ENCODE measurements at places on chromosomes 7 and 10.

DNA sequence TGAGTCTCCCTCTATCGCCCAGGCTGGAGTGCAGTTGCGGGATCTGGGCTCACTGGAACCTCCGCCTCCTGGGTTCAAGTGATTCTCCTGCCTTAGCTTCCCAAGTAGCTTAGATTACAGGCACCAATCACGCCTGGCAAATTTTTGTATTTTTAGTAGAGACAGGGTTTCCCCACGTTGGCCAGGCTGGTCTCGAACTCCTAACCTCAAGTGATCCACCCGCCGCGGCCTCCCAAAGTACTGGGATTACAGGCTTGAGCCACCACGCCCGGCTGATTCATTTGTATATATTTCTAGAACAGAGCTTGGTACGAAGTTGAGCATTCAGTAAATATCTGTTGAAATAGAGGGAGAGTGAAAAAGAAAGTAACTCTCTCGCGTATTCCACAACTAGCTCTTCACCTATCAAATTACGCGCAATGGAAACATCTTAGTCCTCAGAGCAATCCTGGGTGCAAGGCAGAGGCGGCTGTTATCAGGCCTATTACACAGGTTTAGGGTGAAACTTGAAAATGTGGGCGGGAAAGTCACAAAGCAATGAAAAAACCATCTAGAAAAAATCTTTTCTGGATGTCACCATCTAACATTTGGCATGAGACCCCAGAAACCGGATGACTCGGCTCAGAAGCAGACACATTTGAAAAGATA is 707 bp upstream of the GHITM start:
- no peak for DNase-seq

DNA sequence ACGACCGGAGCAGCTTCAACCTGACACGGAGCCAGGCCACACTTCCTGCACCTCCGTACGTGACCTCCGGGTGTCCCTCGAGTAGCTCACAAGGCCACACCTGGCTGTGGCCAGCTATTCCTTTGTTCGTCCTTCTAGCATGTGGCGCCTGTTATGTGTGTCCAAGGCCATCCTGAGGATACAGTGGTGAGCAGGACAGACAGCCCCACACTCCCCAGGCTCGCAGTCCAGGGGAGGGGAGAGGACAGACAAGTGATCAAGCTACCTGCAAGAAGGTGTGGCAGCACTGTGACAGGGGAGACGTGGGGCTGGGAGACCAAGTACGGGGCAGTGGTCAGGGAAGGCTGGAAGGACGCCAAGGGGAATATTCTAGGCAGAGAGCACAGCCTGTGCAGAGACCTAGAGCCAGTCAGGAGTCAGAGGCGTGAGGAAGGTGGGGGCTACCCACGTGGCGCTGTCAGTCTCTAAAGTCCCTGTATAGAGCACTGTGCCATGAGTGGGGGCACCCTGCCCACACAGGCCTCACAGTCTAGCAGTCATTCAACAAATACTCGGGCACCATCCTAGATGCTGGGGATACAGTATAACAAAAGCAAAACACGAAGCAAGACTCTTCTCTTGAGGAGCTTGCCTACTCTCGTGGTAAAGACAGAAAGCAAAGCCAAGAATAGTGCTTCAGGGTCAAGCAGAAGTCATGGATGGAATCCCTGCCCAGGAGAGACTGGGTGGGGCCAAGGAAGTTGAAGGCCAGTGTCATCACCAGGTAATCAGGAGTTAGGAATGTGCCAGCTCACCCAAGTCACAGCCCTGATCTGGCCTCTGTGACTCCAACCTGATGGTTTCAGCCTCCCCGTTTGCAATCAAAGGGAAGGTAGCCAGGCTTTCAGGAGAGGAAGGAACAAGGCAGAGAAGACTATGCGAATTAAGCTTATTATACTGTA is 58.6 kb downstream of the PROSER2 start:
- DNase-seq: no peak

- no peak for DNase-seq
Observed at GRCh38 chr7:7671361-7671760, 30.8 kb downstream of the UMAD1 start.

GRCh38 chr10:116417821-116418220 is 9.8 kb upstream of the PNLIPRP3 start:
- DNase-seq: no peak

- no peak for DNase-seq
Observed at GRCh38 chr10:114181971-114182370, 2.8 kb downstream of the TDRD1 start.

- DNase-seq: no peak
Observed at GRCh38 chr10:29285624-29286051, 3.2 kb upstream of the LYZL1 start.

- DNase-seq: no peak
Observed at GRCh38 chr10:12782537-12782936, 219.0 kb downstream of the CCDC3 start.

DNA sequence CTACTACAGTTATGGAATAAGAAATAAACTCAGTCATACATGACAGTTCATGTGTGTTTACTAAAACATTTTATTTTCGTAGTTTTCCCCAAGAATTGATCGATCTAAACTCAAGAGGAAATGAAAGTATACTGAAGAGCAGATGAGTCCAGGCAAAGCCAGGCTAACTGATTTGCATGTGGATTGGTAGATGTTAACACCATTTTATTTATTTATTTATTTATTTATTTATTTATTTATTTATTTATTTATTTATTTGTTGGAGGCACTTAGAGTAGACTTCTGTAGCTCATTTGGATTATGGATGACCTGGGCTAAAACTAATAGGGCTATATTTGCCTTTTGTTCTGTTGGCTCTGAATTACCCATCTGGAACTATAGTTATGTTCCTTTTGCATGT is 68.5 kb upstream of the DKK1 start:
- no peak for DNase-seq

GRCh38 chr7:36686499-36686898 is 37.8 kb downstream of the AOAH start:
- DNase-seq: no peak

- no peak for DNase-seq
Observed at GRCh38 chr10:36670621-36671402, 454.6 kb upstream of the ANKRD30A start.

DNA sequence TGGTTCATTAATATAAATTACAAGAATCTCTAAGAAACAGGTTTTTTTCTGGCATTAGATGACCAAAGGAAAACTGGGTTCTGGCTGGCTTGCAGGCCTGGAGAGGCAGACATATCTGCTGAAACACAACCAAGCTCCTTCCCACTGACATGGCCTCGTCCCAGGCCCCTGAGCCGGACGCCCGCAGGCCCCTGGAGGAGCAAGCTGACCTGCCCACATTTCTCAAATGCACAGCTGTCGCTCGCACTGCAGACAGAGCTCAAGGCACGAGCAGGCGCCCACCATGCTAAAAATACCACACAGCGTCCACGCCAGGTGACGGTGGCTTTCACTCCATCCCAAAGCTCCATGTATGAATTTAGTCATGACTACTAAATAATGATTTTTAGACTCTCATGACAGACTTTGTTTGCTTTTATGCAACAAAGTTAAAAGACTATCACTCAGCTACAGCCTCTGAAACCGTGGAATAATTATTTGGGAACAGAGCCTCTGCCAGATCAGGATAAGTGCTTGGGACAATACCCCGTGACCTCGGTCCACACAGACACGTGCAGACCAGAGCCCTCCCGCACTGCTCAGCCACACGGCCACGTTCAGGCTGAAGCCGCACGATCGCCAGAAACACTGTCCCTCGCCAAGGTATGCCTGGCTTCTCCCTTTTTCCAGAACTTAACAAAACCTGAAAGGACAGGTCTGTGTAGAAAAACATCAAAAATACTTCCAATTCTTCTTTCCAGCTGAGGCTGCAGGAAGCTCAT is 71.1 kb downstream of the DIP2C start:
- DNase-seq: no peak

DNA sequence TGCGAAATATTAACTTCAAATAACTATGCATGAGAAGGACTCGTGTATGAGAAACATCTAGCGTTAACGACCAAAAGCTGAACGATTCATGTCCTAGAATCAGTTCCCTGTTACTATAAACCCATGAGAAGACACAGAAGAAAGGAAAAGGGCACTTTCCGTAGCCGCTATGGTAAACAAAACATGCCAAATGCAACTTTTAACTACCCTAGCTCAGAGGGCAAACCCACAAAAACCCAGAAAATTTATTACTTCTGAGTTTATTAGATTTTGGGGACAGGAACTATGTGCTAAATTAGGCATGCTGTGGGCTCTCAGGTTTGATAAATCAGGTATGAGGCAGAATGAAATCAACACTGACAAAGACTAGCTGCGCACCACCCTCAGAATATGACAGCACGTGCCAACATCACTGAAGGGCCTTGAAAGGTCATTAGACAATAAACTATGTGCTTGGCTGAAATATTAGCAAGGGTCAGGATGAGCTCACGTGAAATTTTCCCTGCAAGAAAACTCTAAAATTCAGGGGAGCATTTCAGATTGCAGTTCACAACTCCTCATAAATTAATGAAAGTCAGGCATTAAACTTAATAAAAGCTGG is 102.6 kb downstream of the GLI3 start:
- no peak for DNase-seq

DNA sequence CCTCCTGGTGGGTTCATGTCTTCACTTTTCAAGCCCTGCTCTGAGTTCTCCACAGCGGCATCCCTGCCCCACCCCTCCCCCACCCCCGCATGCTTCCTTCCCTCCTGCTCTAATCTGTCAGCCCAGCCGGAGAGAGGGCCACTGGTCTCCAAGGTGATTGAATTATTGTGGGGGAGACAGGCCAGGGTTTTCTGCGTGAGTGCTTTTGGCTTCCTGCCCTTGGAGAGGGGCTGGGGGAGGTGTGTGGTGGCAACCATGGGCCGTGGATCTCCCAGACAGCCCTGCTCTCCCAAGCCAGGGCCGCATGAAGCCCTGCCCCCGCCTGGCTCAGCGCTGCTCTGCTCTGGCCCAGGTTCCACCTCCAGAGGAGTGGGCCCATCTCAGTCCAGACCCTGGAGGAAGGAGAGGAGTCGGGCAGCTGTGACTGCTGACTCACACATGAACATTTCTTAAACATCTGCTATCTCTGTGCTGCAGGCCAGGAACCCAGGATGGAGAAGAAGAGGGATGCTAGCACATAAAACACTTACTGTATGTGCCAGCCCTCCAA is 109.9 kb downstream of the ZMIZ1 start:
- no peak for DNase-seq

- no peak for DNase-seq
Observed at GRCh38 chr7:22220941-22221340, 136.0 kb downstream of the RAPGEF5 start.

DNA sequence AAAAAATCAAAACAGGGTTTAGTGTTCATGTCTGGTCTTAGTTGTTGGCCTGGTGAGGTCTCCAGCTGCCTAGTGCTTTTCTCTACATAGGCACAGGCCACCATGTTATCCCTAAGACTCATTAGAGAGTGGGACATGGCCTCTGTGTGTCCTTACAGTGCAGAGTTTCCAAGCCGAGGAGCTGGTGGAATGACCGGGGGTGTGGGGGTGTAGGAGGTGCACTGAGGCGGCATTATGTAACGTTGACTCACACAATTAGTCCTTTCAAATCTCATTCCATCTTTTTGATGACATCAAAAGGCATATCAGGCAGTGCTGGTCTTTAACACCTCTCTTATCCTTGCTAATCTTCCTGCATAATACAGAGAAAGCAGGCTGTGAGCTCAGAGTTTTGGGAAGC is 71.3 kb downstream of the MTPN start:
- DNase-seq: no peak

- no peak for DNase-seq
Observed at GRCh38 chr10:27747096-27747451, 1.5 kb upstream of the MKX start.

GRCh38 chr7:143882020-143882603 is 19.9 kb downstream of the TCAF1 start:
- peak; percentile 86 for DNase-seq

DNA sequence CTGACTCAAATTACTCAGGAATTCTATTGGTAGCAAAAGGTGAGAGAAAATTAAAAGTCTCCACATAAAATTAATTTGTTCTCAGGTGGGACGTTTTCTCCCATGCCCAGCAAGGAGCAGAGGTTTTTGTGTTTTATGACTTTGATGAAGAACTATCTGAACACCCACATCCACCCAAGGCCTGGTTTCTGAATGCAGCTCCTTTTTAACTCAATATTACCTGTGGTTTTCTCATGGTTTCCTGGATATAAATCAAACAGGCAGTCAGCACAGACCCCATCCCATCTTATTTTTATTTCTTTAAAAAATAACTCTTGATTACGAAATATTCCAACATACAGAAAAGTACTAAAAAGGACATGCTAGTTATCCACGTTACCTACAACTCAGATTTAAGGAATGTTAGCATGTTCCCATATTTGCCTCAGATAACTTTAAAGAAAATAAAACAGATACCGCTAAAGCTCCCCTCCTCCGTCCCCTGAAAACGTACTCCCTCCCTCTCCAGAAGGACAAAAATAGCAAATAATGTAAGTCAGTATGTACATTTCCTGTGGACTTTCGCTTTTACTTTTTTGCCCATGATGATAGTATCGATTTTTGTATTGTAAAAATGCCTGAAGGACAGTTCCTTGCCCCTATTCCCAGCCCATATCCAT is 43.4 kb downstream of the GLI3 start:
- DNase-seq: no peak

- DNase-seq: no peak
Observed at GRCh38 chr10:12357525-12358151, 8.3 kb downstream of the CAMK1D start.

GRCh38 chr7:149196151-149196704 is 882 bp downstream of the ZNF282 start:
- DNase-seq: no peak

GRCh38 chr7:115779561-115779960 is 251.0 kb downstream of the TFEC start:
- no peak for DNase-seq

GRCh38 chr7:121140790-121141189 is 152.3 kb downstream of the CPED1 start:
- no peak for DNase-seq

- no peak for DNase-seq
Observed at GRCh38 chr7:19519443-19520021, 189.3 kb downstream of the POLR1F start.

GRCh38 chr7:83415840-83416239 is 233.1 kb downstream of the SEMA3E start:
- DNase-seq: no peak

- no peak for DNase-seq
Observed at GRCh38 chr10:125113691-125114371, 46.5 kb downstream of the CTBP2 start.

- DNase-seq: no peak
Observed at GRCh38 chr7:151437866-151438516, 1.9 kb downstream of the CRYGN start.

- no peak for DNase-seq
Observed at GRCh38 chr7:98837630-98837972, 32.2 kb downstream of the TMEM130 start.

- DNase-seq: no peak
Observed at GRCh38 chr7:123539871-123540270, 5.5 kb upstream of the IQUB start.

- DNase-seq: no peak
Observed at GRCh38 chr10:126569513-126570244, 100.8 kb downstream of the C10orf90 start.

DNA sequence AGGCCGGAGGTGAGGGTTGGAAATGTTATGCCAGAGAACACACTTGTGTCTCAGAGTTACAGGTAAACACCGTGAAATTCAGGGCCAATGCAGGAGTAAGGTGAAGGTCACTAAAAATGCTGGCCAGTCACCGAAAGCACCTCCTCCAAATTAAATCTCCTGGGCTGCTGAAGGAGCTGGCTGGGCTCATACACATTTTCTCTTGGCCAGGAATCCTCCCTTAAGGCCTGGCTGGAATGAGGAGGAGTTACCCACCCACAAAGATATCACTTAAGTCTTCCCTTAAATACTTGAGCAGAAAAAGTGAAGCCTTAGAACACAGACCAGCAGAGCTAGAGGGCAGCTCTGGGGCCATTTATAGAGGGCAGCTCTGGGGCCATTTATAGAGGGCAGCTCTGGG is 46.3 kb downstream of the HTRA1 start:
- DNase-seq: no peak

Measured in lower leg skin (tissue), 4 donors.